ENCODE measurements at places on chromosomes 13 and 19.

DNA sequence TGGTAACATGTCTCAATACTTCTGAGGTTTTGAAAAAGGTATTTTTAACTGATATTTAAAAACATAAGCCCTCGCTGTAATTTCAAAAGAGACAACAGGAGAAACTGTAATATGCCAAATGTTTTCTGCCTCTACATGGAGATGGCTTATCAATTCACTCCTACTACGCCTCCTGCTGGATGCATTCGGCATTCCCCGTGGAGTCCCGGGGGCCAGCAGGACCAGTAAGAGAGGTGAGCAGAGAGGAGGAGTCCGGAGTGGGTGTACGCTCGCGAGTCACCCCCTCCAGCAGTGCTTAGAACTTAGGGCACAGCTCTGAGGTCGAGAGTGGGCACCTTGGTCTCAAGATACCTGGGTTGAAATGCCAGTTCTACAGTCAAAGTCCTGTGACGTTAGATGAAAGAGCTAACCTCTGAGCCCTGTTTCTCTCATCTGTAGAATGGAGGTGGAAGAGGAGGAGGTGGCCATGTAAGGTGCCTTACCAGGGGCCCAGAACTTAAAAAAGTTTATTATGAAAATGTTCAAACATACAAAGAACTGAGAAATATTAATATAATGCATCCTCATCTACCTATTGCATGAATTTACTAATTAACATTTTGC lies 110.2 kb downstream of the STK24 start:
- peak; percentile 65 for DNase-seq

- DNase-seq = no peak
Measured at GRCh38 chr13:87172166-87172835, 498.9 kb upstream of the SLITRK5 start.

DNA sequence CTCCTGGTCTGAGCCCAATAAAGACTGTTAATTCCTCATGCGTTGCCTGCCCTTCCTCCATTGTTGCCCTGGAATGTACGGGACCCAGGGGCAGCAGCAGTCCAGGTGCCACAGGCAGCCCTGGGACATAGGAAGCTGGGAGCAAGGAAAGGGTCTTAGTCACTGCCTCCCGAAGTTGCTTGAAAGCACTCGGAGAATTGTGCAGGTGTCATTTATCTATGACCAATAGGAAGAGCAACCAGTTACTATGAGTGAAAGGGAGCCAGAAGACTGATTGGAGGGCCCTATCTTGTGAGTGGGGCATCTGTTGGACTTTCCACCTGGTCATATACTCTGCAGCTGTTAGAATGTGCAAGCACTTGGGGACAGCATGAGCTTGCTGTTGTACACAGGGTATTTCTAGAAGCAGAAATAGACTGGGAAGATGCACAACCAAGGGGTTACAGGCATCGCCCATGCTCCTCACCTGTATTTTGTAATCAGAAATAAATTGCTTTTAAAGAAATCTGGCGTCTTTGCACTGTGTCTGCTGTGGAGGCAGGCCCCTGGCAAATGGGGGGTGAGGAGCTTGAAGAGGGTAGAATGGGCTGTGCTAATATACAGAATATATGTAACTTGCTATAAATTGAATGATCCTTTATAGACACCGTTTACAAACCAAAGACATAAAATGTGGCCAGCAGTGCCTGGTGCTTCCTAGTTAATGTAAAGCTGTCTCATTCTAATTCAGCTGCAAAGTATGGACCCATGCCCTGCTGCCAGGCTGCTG lies 4.2 kb upstream of the RPS11 start:
- DNase-seq = peak; percentile 24

GRCh38 chr19:19404879-19405860 lies at the start of gene GATAD2A:
Gene GATAD2A, plus strand, starts transcription at chr19:19405675. Its CDS starts 59,671 bp downstream, at chr19:19465346.
- peak; percentile 93 for DNase-seq

DNA sequence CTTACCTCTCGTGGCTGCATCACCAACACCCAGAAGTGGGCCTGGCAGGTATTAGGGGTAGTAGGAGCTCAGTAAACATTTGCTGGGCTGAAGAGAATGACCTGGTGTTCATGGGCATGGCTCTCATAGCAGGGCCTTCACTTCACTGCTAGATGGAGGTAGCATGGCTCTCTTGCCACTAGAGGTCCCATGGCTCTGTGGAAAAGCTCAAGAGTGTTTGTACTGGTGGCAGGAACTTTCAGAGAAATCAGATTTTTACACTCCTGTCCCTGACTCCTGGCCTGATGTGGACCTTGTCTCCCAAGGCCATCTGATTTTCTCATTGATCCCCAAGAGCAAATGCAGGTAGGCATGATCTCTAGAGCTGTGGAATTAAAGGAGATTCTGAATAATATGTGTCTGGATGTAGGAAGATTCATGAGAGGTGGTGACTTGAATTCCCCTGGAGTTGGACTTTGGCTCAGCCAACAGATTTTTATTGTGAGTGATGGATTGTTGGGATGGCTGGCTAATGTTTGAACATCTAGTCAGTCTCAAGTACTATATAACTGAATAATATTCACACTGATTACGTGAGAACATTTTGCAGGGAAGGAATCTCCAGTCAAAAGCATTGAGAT lies 5.7 kb downstream of the ZNF574 start:
- peak; percentile 67 for DNase-seq

DNA sequence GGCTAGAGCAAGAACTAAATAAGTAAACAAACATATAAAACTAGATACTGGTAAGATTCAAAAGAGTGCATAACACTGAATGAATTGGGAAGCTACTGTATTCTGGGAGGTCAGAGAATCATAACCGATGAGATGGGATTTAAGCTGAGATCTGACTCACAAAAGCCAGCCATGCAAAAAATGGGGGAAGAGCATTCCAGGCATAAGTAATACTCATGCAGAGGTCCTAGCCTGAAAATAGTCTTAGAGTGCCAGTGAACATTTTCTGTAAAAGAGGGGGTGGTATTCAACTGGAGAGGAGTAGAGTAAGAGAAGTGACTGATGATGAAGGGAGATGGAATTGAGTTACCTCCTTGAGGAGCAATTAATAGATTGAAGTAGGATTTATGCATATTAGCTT lies 872.0 kb upstream of the GPC6 start:
- DNase-seq = no peak

DNA sequence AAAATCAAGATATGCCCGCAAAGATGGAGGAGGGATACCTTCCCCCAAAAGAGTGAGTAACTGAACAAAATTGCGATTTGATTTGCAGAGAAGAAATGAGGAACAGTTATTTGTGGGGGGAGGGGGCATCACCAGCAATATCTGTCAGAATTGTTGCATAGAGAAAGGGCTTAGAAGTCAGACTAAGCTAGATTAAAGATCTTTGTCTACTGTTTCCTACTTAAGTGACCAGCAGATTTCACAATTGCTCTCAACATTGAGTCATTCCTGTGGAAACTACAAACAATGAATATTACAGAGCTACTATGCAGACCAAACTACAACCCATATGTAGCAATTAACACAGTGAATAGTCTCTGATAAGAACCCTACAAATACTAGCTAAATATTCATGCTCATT lies 27.4 kb downstream of the FPR3 start:
- DNase-seq = peak; percentile 79

GRCh38 chr13:42474954-42475353 lies 99.0 kb upstream of the TNFSF11 start:
- DNase-seq = no peak

- DNase-seq = peak; percentile 76
Measured at GRCh38 chr19:51020988-51021651, 1.6 kb upstream of the KLK10 start.

GRCh38 chr13:36807616-36808015 lies 11.4 kb upstream of the RFXAP start:
- DNase-seq = no peak

- DNase-seq = no peak
Measured at GRCh38 chr13:52760077-52760476, 20.5 kb upstream of the CNMD start.

- DNase-seq = no peak
Measured at GRCh38 chr19:49687566-49688316, 1.7 kb upstream of the ADM5 start.

- peak; percentile 65 for DNase-seq
Measured at GRCh38 chr13:51938454-51938853, 72.8 kb downstream of the ATP7B start.

DNA sequence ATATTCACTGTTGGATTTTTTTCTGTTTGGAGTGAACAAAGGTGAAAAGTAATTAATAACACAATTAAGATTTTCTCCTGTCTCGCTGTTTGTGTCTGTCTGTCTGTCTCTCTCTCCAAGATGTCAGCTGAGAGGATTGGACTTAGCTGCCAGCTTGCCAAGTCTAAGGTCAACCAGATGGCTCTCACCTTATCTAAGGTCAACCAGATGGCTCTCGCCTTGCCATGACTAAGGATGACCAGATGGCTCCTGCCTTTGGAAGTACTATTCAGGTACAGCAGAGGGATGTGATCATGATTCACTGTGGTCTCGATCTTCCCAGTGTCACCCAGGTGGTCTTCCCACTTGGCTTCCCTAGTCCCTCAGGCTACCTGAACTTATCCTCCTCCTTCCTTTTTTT lies 1436.4 kb downstream of the UQCRFS1 start:
- no peak for DNase-seq

DNA sequence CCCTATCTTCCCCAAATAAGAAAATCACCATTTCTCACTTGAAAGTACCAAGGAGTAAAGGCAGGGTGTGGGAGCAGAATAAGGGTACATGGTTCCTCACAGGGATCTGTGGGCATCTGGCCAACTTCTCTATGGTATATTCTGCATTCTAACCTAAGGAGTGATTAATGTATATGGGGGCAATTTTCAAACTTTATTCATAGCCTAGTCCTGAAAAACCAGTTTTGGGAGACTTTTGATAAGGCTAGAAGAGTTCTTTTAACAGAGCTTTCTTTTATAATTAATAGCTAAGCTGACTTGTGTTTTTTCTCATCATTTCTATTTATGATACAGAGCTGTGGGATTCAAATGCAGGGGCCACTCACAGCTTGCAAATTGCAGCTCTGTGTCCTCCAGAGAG lies 852 bp downstream of the SCEL start:
- DNase-seq = no peak

DNA sequence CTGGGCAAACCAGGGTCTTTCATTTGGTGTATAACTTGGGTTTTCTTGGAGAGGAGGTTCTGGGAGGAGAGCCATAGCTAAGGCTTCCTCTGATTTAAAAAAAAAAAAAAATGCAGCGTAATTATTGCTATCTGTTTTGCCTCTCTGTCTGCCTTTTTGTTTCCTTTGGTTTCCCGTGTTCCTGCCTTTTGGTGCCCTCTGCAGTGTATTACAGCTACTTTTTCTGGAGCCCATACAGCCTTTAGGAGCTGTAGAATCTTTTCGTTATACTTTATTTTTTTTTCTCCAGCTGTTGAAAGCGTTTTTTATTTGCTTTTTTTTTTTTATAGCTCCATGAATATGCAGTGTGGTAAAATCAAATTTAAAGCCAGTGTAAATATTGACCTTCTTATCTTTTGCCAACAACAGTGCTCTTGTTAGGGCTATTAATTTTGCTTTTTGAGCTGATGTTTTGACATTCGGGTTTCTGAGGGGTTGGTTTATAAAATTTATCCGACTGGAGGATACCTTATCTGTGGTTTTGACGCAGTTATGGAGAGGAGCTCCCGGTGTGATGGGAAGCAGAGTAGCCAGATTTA lies 38.1 kb downstream of the ZNF493 start:
- no peak for DNase-seq

- no peak for DNase-seq
Measured at GRCh38 chr13:45592758-45593157, 22.8 kb downstream of the ERICH6B start.

DNA sequence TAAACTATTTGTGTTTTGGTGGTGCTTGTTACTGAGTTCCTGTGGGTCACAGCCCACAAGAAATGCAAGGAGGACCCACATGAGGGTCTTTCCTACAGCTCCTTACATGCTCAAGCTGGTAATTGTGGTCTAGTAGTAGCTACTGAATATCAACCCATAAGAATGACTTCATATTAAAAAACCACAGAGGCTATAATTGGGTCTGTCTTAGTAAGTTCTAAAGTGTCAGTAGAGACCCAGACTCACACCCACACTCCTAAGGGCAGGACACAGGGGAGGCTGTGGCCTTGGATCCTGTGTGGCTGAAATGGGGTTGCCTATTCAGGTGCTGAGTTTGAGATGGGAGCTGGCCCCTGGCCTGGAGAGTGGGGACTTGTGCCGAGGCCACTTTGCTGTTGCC lies 19.6 kb downstream of the TFDP1 start:
- DNase-seq = no peak

DNA sequence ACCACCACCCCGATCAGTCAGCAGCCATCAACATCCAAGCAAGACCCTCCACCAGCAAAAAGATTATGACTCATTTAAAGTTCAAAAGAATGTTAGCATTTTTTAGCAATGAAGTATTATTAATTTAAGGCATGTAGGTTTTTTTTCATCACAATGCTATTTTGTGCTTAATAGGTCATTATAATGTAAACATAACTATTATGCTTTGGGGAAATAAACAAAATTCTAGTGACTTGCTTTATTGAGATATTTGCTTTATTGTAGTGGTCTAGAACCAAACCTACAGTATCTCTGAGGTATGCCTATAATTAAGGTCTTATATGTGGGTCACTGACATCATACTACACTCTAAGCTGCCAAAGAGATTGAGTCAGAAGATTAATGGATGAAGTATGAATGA lies 20.0 kb downstream of the KLF12 start:
- DNase-seq = no peak

- peak; percentile 49 for DNase-seq
Measured at GRCh38 chr19:51501594-51502263, at the start of gene SIGLEC12. Gene SIGLEC12, minus strand, starts transcription at chr19:51501800. Its CDS starts 67 bp downstream, at chr19:51501733.

DNA sequence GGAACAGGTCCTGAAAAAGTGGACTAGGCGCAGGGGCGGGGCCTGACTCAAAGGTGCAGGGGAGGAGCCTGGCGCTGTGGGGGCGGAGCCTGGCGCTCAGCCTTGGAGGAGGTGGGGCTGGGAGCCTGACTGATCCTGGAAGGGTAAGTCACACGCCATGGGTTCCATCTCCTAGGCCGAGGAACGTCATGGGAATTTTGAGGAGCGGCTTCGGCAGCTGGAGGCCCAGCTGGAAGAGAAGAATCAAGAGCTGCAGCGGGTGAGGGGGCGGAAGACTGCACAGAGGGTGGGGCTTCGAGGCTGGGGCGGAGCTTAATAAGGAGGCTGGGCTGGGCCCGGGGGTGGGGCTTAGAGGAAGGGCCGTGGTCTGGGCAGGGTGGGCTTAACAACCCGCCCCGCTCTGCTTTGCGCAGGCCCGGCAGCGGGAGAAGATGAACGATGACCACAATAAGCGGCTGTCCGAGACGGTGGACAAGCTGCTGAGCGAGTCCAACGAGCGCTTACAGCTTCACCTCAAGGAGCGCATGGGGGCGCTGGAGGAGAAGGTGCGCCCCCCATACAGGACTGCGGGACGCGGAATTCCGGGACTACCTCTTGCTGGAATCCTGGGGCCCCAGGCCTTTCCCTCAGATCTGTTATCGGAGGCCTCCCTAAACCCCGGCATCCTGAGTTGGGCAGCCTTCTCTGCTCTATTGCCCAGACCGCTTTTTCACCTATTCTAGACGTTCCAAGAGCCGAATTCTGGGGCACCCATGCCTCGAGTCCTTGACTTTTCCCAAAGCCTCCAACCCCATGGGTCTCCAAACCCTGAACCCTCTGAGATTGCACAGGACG lies 14.5 kb downstream of the PPFIA3 start:
- DNase-seq = peak; percentile 76

DNA sequence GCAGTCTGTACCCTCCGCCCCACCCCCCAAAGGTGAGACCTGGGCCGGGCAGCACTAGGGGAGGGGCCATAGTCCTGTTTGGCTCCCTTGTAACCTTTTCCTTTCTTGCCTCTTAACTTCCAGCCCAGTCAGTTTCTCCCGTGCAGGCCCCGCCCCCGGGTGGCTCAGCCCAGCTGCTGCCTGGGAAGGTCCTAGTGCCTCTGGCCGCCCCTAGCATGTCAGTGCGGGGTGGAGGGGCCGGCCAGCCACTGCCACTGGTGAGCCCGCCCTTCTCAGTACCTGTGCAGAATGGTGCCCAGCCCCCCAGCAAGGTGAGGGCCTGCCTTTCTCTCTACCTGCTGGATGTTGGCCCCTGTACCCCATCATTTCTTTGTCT lies 10.5 kb upstream of the PRR19 start:
- no peak for DNase-seq
